Thymus (tissue), 14 donors: ENCODE measurements at places on chromosomes 5 and 9.
A peak's percentile ranks its signal among the peaks of the same experiment; 100 is the strongest.

DNA sequence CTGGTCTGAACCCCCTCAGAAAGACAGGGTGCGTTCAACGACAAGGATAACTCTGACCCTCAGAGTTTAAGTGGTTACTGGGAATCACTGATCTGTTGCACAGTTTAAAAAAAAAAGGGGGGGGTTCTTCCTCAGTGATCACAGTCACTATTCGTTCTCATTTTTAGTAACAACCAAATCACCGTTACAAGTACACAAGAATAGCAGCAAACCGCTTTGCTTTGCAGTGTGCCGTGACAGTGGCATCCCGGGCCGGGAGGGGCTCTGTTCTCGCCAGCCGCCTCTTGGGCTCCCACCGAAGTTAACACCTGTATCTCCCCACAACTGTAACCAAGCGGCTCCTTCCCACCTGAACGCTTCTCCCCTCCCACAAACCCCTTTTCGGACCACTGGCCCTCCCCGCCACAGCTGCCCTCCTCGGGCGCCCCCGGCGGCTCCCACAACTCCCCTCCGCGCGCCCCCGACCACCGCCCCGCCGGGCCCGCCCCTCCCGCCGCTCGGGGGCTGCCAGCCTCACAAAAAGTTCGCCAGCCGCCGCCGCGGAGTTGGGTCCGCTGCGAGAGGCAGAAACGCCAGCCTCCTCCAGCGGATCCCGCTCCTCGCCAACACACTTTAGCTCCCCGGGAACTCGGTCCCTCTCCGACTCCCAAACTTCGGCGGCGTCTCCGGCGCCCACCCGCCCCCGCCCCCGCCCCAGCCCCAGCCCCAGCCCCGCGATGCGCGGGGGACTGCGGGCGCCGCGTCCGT, 1.2 kb downstream of the SSBP2 start:
- peak; percentile 67 for DNase-seq

DNA sequence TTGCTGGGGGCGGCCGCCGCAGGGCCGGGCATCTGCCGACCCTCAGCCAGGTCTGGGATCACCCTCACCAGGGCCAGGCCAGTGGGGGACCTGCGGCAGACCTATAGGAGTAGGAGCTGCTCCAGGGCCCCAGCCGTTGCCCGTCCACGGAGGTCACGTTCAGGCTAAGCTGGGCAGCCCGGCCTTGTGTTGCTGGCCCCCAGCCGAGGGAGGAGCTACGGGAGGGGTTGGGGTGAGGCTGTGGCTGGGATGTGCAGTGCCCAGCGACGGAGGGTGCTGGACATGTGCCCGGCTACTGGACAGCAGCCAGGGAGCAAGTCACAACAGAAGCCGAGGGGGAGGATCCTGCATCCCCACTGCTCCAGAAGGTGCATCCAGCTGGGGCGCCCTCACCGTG, 39.6 kb upstream of the SLC6A19 start:
- no peak for DNase-seq

DNA sequence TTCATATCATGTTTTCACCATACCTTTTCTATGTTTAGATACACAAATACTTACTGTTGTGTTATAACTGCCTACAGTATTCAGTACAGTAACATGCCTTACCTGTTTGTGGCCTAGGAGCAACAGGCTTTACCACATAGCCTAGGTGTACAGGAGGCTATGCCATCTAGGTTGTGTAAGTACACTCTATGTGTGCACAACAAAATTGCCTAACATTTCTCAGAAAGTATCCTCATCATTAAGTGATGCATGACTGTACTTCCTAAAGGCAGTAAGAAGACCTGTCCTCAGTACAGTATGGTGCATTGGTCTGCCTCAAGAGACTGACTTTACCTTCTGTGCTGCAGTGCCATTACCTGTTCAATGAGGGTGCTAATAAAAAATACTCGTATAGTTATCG, 7.9 kb downstream of the TXN start:
- DNase-seq: no peak

GRCh38 chr5:66518753-66519152, 77.4 kb upstream of the MAST4 start:
- DNase-seq: no peak

DNA sequence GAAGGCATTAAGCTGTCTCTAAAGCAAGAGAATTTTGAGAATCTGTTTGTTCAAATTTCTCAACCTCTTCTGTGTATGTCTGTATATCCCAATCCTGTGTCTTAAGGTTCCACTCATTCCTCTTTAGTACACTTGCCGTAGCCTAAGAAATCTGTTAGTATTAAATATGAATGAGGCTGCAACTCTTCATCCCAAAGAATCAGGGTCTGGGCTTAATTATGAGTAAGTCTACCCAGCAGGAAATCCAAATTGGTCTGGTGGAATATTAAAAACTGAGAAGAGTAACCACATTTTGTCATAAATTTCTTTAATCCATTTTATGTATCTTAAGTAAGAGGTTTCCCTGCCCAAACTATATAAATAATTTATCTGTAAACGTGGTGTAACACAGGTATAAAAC, 1171.2 kb downstream of the CDH12 start:
- DNase-seq: no peak

DNA sequence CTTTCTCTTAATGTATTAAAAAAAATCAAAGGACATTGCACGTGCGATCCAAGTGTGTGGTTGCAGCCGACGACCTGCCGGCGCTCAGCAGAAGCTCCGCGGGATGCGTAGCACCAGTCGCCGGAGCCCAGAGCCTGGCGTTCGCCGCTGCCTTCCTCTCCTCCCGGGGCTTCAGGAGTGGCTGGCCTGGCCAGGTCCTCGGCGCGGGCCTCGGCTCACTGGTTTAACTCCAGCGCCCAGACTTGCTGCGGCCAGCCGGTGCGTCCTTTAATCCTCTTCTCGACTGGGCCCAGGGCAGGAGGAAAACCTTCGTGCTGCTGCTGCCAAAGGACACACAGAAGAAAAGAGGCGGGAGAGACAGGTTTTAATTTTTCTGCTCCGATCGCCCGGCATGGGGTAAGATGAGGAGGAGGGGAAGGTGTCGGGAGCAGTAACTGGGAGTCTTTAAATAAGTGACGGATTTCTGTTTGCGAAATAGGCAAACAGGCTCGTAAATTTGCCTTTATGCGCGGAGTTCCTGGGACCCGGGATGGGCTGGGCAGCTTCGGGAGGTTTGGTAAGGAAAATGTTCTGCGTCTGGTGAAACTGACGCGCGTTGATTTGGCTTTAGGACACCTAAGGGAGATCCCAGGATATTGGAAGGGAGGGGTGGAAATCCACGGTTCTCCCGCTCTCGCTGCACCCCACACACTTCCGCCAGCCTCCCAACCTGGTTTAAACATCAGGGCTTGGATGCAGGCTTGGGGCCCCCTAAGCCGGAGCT, 2.3 kb downstream of the HAND1 start:
- DNase-seq: no peak
